Thoracic aorta (tissue), 2 donors: ENCODE measurements at places on chromosomes 6 and 20. TPM values are rescaled to one million over a fixed set of nuclear protein-coding genes. Genes with fewer than 3 reads are reported as not detected.

SYTL3 gene
- 7.1 TPM for total RNA-seq

DST gene
- total RNA-seq: 443 TPM

TCF19 gene
- total RNA-seq: 1.6 TPM

CCNC gene
- total RNA-seq: 25.2 TPM

PRL gene
- not detected for total RNA-seq

KIF16B gene
- 16.5 TPM for total RNA-seq

GSTA3 gene
- total RNA-seq: not detected

DNA sequence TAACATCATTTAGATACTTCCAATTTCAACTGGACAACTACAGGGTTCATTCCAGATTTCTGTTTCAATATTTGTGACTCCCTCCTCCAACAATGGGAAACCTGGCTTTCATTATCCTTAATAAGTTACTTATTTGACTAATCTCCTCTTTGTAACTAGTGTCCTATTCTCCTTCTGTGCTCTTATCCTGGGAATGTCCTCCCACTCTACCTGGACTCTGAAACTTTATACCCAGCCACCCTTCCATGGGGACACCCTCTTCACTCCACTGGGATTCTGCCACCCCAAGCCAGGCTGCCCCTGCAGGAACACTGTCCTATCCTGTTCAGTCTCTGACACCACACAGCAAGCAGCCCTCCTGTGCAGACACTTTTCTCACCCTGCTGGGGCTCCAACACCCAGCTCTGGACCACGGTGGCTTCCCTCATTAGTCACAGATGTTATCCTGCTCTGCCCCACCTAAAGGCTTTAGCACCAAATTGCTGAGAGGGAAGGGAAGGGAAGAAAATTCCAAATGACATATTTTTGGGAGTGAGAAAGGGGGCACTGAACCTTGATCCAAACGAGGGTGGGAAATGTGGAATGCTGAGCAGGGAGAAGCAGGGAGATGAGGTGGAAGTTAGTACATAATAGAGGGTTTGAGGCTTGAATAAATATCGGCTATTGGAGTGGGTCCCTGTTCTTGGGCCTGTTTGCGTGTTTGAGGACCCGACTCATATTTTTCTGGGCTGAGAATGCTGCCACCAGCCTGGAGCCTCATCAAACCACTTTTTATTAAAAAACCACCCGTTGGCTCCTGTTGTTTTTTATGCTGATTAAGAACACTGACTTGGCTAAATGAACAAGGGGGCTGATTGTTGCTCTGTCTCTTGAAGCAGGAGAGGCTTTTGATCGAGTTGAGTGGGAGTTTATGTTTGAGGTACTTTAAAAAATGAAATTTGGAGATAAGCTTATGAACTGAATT lies 54.0 kb upstream of the AKIRIN2 start:
- H3K4me3 ChIP-seq: no peak overlapping the region
- no peaks in the 10 kb centered on the region for H3K36me3 ChIP-seq
- H3K27me3 ChIP-seq: no peaks in the 10 kb centered on the region
- no peak for DNase-seq

DNA sequence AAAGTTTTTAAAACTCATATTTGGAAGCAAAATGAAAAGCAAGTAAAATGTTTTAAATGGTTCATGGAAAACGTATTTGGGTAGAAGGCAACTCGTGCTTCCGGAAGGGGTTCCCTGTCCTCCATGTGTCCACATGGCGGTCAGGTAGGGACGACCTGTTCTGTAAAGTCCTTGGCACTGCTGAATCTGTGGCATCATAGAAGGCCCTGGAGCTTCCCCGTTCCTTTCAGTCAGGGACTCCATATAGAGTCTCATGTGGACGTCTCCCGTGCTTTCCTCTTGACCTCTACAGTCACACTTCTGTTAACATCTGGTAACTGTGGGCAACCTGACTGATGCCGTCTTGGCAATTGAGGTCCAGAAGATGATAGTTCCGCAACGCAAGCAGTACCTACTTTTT lies 11.4 kb downstream of the DYNLT1 start:
- H3K36me3 ChIP-seq: peaks cover 22% of the 10 kb centered on the region
- peaks cover 23% of the 10 kb centered on the region for H3K4me1 ChIP-seq
- no peaks in the 10 kb centered on the region for H3K27me3 ChIP-seq
- no peak overlapping the region for H3K4me3 ChIP-seq
- DNase-seq: no peak
- H3K27ac ChIP-seq: no peak overlapping the region

- H3K4me3 ChIP-seq: no peak overlapping the region
- H3K27me3 ChIP-seq: no peaks in the 10 kb centered on the region
- no peaks in the 10 kb centered on the region for H3K36me3 ChIP-seq
- no peaks in the 10 kb centered on the region for H3K4me1 ChIP-seq
- DNase-seq: no peak
Observed at GRCh38 chr20:25991051-25991755, 294.6 kb upstream of the ZNF337 start.

- H3K4me1 ChIP-seq: no peaks in the 10 kb centered on the region
- H3K27me3 ChIP-seq: no peaks in the 10 kb centered on the region
- no peak overlapping the region for H3K27ac ChIP-seq
- H3K4me3 ChIP-seq: no peak overlapping the region
Observed at GRCh38 chr6:145865595-145865994, 51.0 kb upstream of the FBXO30 start.

- H3K27me3 ChIP-seq: no peaks in the 10 kb centered on the region
- no peaks in the 10 kb centered on the region for H3K4me1 ChIP-seq
- no peaks in the 10 kb centered on the region for H3K36me3 ChIP-seq
Observed at GRCh38 chr20:51639206-51639832, 96.8 kb upstream of the NFATC2 start.

DNA sequence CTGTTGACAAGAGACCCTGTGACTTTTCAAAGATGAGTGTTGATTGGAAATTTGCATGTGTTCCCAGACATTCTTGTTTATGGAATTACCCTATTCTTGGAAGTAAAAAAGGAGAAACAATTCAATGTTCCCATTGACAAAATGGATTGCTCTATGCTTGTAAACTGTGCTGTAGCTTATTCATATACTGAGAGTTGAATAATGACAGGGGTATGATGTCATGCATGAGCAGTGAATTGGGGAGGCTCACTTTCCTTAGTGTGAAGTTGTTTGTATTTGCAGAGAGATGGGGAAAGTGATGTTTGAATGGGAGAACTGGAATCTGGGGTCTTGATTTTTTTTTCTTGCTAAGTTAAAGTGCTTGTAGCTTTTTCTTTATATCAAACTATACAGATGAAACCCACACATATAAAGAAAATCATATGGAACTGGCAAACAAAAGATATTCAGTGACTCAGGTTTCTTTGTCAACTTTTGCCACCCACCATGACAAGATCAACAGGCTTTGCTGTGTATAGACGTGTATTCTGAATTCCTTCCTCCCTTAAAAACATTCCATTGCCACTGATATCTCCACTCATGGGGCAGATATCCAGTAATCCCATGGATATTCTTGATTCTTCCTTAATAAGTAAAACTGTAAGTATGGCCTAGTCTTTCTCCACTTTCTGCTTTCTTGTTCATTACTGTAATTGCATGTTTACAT lies 97.8 kb upstream of the JAG1 start:
- no peak overlapping the region for H3K4me3 ChIP-seq
- no peak for DNase-seq
- no peaks in the 10 kb centered on the region for H3K36me3 ChIP-seq
- no peaks in the 10 kb centered on the region for H3K4me1 ChIP-seq
- H3K27me3 ChIP-seq: no peaks in the 10 kb centered on the region

- H3K27me3 ChIP-seq: no peaks in the 10 kb centered on the region
- no peaks in the 10 kb centered on the region for H3K36me3 ChIP-seq
- no peaks in the 10 kb centered on the region for H3K4me1 ChIP-seq
- no peak overlapping the region for H3K4me3 ChIP-seq
Observed at GRCh38 chr20:39248171-39248861, 286.2 kb downstream of the DHX35 start.

- H3K36me3 ChIP-seq: no peaks in the 10 kb centered on the region
- DNase-seq: no peak
- peaks cover 10% of the 10 kb centered on the region for H3K4me1 ChIP-seq
- no peak overlapping the region for H3K27ac ChIP-seq
Observed at GRCh38 chr20:20018366-20018765, 1.2 kb downstream of the NAA20 start.

DNA sequence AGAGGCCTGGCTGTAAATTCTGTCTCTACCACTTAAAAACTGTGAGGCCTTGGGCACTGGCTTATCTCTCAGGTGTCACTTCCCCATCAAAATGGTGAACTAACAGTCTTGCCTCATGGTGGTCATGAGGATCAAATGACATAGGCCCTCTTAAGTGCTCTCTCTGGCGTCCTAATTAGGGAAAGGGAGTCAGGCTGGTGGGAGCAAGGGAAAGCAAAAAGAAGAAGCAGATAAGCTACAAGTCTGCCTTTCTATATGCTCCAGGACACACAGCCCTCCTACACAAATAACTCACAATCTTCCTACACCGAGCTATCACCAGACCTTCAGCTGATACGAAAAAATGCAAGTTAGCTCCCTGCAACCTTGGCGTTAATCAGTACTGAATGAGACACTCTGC lies 19.5 kb upstream of the SLC22A16 start:
- no peak overlapping the region for H3K27ac ChIP-seq
- DNase-seq: no peak
- H3K36me3 ChIP-seq: no peaks in the 10 kb centered on the region
- no peaks in the 10 kb centered on the region for H3K4me1 ChIP-seq
- no peaks in the 10 kb centered on the region for H3K27me3 ChIP-seq
- no peak overlapping the region for H3K4me3 ChIP-seq
